DMS53 (cell line): ENCODE measurements at places on chromosomes 2 and 18.

DNA sequence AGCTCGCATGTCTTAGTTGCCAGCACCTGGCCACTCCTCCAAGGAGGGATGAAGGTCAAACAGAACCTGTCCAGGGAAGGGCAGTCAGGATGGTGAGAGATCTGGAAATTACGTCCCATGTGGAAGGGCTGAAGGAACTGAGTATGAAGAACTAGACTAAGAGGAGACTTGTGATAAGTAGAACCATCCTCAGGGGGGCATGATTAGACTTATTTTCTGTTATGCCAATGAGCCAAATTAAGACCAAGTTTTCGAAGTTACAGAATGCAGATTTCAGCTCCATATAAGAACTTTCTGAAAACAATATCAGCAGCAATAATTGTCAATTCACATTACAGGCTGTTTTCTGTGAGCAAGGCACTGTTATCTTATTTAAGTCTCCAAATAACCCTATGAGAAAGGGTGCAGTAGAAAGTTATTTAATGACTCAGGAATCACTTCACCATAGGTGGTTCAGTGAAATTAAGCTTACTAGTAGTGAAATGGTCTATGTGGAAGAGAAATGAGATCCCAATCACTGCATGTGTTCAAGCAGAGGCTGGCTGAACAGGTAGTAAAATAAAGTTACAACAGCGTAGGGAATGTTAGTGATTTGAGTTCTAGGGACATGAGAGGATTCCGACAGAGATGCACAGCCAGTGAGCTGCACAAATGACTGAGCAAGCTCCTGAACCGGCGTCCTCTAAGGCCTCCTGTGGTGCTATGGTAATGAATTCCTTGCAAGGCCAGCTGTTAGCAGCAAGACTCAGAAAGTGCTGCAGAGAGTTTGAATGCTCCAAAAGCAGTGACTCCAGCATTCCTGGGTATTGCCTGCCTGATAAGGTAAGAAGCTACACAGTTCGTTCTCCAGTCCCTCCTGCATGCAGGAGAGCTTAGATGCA is 4.5 kb upstream of the DYM start:
- peak; percentile 35 for DNase-seq

- DNase-seq = no peak
Measured at GRCh38 chr18:56136105-56136504, 502.3 kb downstream of the TXNL1 start.

GRCh38 chr2:237513693-237514092 is 26.6 kb downstream of the MLPH start:
- no peak for DNase-seq

DNA sequence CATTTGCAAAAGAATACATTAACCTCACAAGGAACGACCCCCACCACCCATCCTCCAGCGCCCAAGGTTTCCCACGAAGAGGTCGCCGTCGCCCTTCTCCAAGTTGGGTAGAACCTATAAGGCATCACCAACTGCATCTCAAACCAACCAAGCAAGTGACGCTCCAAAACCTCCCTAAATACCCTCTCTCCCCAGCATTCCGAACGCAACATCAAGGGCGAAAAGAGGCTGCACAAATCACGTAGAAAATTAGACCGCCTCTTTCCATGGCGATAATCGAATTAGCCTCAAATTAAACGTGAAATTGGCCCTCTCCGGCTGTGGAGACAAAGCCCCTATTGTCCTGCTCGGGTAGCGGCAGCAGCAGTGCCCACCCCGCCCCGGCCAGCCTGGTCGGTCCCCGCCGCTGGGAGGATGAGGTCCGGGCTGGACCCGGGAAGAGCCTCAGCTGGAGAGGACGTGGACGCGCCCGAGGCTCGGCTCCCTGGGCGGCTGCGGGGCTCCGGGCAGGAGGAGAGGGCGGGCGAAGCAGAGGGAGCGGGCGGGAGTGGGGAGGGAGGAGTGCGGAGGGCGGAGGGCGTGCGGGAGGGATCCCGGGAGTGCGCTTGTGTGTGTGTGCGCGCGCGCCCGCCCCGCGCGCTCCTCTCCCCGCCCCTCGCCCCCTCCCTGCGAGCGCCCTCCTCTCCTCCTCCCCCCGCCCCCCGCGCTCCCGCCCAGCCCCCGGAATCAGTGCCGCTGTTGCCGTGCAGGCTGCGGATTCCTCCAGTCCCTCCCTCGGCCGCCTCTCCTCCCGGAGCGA is at the start of gene SPTBN1:
SPTBN1 (plus strand) TSS at position 765 of the 799 bp plus-strand sequence. CDS start 70,092 bp downstream, outside the sequence.
- peak; percentile 95 for DNase-seq

- no peak for DNase-seq
Measured at GRCh38 chr18:48057018-48057417, 126.6 kb upstream of the SMAD2 start.

DNA sequence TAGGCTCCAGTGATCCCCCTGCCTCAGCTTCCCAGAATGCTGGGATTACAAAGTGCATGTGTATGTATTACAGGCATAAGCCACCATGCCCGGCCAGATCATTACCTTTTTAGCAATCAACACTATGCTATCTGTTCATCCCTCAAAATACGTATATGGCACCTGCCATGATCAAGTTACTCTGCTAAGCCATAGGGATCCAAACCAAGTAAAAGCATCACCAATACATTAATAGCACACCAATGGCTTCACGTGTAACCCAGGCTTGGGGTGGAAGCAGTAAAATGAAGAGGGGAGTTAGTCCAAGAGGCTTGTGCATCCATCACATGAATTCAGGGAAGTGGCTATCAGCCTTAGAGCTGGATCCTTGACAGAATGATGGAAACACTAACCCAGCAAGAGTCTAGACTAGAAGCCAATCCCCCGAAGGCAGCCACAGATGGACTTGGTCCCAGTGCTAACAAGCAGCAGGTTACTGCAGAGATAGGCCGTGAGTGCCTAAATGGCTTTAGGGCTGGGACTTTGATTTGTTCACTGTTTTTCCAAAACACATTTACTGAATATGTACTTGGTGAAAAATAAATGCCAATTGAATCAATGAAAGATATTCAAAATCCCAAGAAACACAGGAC is 11.3 kb downstream of the HDLBP start:
- DNase-seq = no peak

GRCh38 chr18:58394046-58394445 is 234.8 kb downstream of the ALPK2 start:
- DNase-seq = no peak

- no peak for DNase-seq
Measured at GRCh38 chr2:217418544-217418943, 558.7 kb upstream of the TNP1 start.

- DNase-seq = no peak
Measured at GRCh38 chr2:128601298-128602037, 282.8 kb upstream of the HS6ST1 start.

DNA sequence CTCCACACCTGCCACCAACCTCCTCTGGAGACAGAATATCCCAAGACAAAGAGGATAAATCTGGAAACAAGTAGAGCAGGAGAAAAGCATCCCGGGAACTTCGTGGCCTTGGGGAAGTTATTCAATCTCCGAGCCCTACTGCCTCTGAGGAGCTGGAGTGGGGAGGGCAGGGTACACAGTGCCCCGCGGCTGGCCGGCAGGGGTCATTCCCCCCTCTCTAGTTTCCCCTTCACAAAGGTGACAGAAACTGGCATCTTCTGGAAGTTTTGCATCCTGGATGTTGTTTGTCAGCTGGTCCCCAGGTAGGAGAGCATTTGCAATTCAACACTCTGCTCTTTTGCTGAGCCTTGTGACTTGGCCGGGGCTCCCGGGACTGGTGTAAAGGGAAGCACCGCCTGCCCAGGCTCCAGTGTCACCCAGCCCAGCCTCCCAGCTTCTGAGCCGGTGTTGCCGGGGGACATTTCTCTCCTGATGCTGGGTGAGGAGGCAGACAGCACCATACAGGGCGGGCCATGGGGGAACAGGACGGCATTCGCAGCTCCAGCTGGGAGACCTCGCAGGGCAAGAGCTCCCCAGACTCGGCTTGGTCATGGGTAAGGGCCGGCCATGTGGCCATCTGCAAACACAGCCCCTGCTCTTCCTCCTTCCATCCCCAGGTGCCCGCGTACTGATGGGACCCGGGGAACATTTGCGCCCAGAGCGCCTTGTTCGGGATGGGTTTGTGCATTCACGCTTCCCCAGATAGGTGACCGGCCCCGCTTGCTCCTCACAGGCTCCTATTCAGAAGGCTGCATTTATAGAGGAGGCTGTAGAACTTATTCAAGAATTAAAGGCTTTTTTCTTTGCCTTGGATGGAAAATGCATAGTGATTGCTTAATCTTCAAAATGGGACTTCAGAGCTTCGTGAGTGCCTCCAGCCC is 7.4 kb upstream of the NTSR2 start:
- no peak for DNase-seq

DNA sequence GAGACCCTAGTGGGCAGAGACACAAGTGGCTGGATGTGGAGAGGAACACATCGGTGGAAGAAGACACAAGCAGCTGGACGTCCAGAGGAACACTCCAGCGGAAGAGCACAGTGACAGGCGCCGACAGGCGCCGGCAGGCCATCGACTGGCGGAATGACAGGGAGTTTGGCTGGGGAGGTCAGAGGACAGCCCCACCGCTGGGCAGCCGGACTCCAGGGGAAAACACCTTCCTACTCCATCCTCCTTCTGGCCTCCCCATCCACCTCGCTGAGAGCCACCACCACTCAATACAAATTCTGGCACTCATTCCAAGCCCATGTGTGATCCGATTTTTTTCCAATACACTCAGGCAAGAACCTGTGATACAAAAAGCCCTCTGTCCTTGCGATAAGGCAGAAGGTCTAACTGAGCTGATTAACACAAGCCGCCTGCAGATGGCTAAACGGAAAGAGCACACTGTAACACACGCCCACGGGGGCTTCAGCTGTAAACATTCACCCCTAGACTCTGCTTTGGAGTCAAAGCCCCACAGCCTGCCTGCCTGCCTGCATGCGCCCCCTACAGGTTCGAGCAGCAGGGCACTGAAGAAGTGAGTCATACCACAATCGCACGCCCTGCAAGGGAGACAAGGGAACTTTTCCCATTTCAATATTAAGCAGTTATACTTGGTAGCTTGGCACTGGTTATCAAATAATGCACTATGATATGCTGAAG is 50.2 kb upstream of the LRP1B start:
- peak; percentile 65 for DNase-seq

DNA sequence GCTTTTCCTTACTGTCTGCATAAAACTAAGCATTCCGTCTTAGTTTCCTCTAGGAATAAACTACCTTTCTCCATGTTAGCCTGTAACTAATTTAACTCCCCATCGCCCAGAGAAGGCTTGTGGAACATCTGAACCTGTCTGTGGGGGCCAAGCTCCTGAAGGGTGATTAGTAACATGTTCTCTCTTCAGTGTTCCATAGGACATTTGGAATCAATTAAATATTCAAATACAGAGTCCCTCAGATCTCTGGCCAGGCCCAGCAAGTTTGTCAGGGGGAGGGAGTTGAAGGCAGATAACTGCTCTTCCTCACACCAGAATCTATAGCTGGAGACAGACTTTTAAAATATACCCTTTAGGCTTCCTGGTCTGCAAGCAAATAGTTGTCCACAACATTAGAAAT is 8.8 kb downstream of the RDH14 start:
- DNase-seq = peak; percentile 44

DNA sequence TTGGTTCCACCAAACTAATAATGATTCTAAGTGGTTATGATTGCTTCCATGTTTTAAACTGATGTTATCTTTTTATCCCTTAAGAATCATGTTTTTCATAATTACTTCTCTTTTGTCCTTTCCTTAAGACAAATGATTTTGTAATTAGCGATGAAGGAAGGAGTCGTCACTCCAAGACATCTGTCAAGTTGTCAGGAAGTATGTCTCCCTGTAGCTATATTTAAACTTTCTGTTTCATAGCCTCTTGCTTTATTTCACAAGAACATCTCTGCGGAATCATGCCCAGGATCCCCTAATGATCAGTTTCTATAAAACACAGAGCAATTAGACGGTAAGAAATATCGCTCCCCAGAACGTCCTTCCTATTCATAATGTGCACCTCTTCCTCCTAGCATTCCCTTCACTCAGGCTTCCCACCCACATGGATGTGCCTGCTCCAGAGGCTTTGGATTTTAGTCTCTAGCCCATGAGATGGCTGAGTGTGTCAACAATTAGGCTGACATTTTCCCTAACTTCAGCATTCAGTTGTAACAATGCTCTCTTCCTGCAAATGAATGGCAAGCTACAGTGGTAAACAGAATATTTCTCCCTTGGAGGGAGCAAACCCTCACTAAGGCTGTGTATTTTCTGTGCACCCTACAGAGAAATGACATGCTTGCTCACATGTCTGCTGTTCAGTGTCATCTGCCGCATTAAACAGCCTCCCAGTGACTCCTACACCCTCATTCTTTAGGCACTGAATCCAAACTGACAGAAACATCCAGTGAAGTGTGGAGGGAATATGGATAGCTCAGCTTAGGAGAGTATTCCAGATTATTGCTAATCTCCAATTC is 879.6 kb upstream of the CELF4 start:
- no peak for DNase-seq

DNA sequence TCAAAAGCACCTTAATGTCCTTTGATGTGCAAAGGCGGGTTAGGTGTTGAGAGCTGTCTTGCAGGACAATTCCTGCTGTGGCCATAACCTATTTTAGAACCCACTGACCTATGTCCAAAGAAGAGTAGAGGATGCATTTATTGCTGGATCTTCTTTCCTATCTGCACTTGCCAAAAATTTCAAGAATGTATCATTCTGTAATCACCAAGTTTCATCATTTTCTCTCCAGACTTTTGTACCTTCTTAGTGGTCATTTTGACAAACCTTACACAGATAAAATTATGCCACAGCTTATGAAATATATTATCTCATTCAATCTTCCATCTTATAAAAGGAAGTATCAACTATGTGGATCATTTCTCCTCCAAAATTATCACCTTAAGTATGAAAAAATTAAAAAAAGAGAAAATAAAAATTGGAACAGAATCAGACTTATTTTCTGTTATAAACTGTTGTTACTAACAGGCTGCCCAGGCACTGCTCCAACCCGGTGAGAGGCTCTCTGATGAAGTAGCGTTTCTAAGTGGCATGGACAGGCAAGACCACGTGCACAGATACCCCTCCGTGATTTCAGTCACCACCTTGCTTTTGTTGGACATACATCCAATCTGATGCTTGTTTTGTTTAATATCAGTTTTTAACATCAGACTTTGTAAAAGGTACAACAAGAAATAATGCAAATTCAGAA is 559.9 kb upstream of the ID2 start:
- DNase-seq = no peak

GRCh38 chr2:44929735-44930273 is 11.7 kb upstream of the SIX3 start:
- peak; percentile 58 for DNase-seq

DNA sequence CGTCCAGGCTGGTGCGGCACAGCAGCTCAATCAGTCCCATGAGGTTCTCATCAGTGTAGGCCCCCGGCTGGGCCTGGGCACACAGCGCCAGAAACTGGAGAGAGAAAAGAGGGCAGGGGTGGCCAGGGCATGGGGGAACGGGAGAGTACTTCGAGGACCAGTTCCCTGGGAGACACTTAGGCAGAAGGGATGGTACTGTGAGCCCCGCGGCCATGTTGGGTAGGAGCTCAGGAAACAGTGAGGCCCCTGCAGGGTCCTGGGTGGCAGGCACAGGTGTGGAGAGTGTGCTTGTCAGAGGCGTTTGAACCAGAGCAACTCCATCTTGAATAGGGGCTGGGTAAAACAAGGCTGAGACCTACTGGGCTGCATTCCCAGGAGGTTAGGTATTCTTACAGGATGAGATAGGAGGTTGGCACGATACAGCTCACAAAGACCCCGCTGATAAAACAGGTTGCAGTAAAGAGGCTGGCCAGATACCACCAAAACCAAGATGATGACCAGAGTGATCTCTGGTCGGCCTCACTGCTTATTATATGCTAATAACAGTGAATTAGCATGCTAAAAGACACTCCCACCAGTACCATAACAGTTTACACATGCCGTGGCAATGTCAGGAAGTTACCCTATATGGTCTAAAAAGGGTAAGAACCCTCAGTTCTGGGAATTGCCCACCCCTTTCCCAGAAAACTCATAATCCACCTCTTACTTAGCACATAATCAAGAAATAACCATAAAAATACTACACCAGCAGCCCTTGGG is 51.9 kb upstream of the SEMA4C start:
- no peak for DNase-seq
